ENCODE measurements at places on chromosomes 5 and 9. TPM values are rescaled to one million over a fixed set of nuclear protein-coding genes. Genes with fewer than 3 reads are reported as not detected.

MLANA gene
- not detected for total RNA-seq

SERF1A gene
- total RNA-seq: 23.0 TPM

CMYA5 gene
- total RNA-seq: 3.2 TPM

PFN3 gene
- total RNA-seq: not detected

ENTREP1 gene
- 11.0 TPM for total RNA-seq

HMCN2 gene
- total RNA-seq: 2.3 TPM

COX7C gene
- total RNA-seq: 172 TPM

CNTFR gene
- 18.6 TPM for total RNA-seq

EIF4E1B gene
- total RNA-seq: 0.27 TPM

CBY3 gene
- 0.64 TPM for total RNA-seq

HACD4 gene
- total RNA-seq: 1.5 TPM

SHROOM1 gene
- total RNA-seq: 2.4 TPM

MOB3B gene
- 5.6 TPM for total RNA-seq
